LHCN-M2 (cell line): ENCODE measurements at places on chromosomes 1 and 21. TPM values are rescaled to one million over a fixed set of nuclear protein-coding genes. Genes with fewer than 3 reads are reported as not detected.

- no peak for DNase-seq
Measured at GRCh38 chr1:166489356-166489669, 322.5 kb upstream of the FAM78B start.

C1orf141 gene
- not detected in 2 replicates for total RNA-seq

GRCh38 chr1:31259746-31260145 lies 20.1 kb upstream of the NKAIN1 start:
- DNase-seq, result peak; percentile 19

DNA sequence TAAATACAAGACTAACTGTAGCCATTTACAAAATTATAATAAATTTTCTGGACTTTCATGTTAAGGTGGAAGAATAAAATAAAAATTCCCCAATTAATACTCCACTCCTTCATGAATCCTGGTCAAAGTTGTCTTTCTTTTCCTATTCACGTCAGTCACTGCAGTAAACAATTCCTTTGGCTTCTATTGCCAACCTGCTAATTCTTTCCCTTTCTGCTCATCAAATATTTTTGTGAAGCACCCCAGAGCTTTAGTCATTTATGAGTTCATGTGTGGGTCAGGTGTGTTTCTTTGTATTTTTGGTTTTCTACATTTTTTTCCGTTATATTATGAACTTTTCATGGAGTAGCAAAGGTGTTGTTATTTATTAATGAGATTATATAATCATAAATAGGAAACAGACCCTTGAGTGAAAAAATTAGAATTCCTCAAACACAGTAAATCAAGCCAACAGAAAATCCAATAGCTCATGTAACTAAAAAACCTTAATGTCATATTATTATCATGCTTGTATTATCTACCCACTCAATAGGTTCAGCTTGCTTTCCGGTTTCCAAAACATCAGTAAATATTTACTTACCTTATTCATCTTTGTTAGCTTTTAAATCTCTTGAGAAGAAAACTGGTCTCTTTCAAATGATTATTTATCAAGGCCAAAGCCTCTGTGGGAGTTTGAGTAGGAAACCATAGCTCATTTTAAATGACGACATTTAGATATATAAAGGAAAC lies 29.6 kb upstream of the PLA2G4A start:
- DNase-seq, result no peak

- DNase-seq, result no peak
Measured at GRCh38 chr1:206941766-206942418, 4.4 kb downstream of the PIGR start.

JAM2 gene
- 5.6 and 6.0 TPM in 2 replicates for total RNA-seq

- peak; percentile 20 for DNase-seq
Measured at GRCh38 chr1:99004254-99004860, 304 bp downstream of the PLPPR5 start.

BTBD8 gene
- 2.7 and 3.4 TPM in 2 replicates for total RNA-seq

DOCK7 gene
- 52.2 and 67.6 TPM in 2 replicates for total RNA-seq

GRCh38 chr1:2103266-2103900 lies 53.2 kb downstream of the PRKCZ start:
- no peak for DNase-seq

GRCh38 chr1:162823231-162823630 lies 32.7 kb downstream of the HSD17B7 start:
- DNase-seq, result no peak

DNA sequence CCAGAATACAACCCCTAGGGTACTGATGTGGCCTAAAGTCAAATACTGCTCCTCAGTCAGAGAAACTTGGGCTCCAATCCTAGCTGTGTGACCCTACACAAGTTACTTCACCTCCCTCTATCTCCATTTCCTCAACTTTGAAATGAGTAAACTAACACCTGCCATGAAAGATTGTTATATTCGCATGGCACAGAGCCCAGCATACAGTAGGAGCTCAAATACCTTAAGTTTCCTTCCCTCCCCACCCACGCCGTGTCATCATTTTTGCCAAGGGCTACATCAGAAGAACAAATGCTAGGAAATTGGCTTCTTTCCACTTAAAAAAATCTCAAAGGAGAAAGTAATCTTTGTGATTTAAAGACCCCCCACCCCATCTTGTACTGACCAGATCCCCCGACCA lies 22.2 kb upstream of the ZNF362 start:
- no peak for DNase-seq

DNA sequence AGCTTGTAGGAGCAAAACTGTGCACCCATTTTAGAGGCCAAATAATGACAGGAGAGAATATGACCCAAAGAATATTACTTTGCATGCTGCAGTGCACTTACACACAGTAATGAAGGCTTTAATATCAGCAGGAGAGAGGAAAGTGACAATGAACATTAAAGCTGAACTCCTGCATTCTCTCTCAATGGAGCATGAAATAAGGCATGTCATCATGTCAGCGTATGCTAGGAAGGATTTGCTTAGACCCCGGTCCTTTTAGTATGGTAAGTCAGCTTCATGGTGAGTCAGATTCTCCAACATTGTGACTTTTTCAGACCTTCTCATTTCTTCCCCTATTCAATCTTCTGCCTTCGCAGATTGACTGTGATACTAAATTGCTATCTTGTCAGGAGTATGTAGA lies 210.7 kb upstream of the TMPRSS15 start:
- no peak for DNase-seq

SIM2 gene
- total RNA-seq, result 8.1 and 9.1 TPM in 2 replicates

DNA sequence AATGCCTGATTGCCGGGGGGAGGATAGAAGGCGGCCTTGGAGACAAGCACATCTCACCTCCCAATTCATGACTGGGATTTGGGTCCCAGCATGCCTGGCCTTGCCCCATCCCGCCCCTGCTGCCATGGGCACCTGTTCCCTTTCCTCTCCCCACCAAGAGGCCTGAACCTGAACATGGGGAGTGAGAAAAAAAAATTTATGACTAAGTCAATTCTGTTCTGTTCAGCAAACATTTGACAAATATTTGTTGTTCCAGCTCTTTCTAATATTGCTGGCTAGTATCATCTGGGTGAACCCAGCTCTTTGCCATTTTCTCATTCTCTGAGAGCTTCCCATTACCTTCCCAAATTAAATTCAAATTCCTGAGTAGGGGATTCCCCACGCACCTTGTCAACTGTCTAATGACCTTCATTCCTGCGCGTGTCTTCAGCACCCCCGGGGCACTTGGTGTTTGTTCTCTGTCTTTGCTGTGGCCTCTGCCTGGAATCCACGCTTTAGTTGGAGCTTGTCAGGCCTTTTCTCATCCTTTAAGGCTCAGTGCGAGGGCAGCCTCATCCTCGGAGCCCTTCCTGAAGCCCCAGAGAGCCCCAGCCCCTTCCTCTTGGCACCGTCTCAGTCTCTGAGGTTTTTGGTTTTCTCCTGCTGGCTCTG lies 42.8 kb downstream of the ARHGEF10L start:
- DNase-seq, result no peak

- no peak for DNase-seq
Measured at GRCh38 chr1:235639226-235640205, 10.1 kb downstream of the GNG4 start.
